Left lung (tissue), 14 donors: ENCODE measurements at places on chromosomes 1 and 21. TPM values are rescaled to one million over a fixed set of nuclear protein-coding genes. Genes with fewer than 3 reads are reported as not detected.

The MAB21L3 gene
- polyA plus RNA-seq = not detected

The DIRAS3 gene
- 2.2 TPM for polyA plus RNA-seq

The OR6N1 gene
- not detected for polyA plus RNA-seq

The TRABD2B gene
- polyA plus RNA-seq = 3.2 TPM

The TIAM1 gene
- polyA plus RNA-seq = 55.8 TPM

The TSSK3 gene
- polyA plus RNA-seq = 6.6 TPM

The PTPRU gene
- polyA plus RNA-seq = 16.2 TPM

The VANGL2 gene
- polyA plus RNA-seq = 35.6 TPM

The CELA2B gene
- polyA plus RNA-seq = 1.5 TPM

The RPE65 gene
- polyA plus RNA-seq = 0.33 TPM

The SH2D2A gene
- polyA plus RNA-seq = 0.62 TPM

The BLZF1 gene
- polyA plus RNA-seq = 27.1 TPM

GRCh38 chr1:10762153-10762523 is 34.3 kb downstream of the CASZ1 start:
- DNase-seq = peak; percentile 24

- no peak for DNase-seq
Observed at GRCh38 chr1:156281281-156281680, 1.3 kb downstream of the SMG5 start.

DNA sequence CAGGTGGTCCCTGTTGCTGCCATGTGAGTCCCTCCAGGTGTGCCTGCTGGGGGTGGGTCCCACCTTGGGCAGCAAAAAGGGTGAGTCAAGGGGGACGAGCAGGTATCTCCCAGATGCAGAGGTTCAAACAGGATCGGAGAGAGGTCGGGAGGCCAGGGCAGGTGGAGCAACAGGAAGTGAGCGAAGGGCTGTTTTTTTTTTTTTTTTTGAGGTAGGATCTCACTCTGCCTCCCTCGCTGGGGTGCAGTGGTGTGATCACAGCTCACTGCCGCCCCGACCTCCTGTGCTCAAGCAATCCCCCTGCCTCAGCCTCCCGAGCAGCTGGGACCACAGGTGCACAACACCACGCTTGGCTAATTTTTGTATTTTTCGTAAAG is 39.4 kb downstream of the SLC2A7 start:
- DNase-seq = no peak

GRCh38 chr1:89831462-89832120 is 10.8 kb downstream of the LRRC8D start:
- no peak for DNase-seq

DNA sequence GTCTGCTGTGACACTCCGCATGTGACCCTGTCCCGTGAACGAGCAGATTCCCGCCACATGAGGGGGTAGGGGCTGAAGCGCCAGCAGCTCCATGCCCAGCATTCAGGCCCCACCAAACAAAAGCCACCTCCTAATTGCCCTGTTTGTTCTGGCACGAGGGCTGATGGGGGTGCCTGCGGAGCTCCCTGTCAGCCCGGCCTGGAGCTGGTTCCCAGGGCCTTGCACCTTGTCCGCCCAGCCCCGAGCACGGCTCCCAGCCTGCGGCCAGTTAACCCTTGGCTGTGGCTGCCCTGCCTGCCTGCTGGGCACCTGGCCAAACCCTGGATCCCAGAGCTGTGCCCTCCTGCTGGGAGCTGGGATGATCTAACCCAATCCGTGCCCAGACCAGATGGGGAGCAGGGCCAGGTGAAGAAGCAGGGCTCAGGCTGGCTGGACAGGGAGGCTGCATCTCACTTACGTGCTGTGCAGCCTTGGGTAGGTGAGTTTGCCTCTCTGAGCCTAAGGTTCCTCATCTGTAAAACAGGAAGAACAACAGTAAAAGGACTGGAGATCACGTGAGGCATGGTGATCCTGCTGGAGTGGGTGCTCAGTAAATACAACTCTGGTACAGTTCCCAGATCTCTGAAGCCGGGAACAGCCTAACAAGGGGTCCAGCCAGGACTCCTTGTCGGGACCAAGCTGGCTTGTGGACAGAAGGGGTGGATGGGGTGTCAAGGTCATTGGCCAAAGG is 110.9 kb upstream of the IFFO2 start:
- no peak for DNase-seq

GRCh38 chr1:156054500-156055280 is at the start of gene LAMTOR2:
Gene LAMTOR2, plus strand, starts transcription at chr1:156054782. Its CDS starts 108 bp downstream, at chr1:156054890.
- DNase-seq = peak; percentile 98

GRCh38 chr1:37850352-37850955 is 8.9 kb downstream of the MTF1 start:
- DNase-seq = no peak

GRCh38 chr1:186689907-186690306 is 9.7 kb upstream of the PTGS2 start:
- DNase-seq = no peak

DNA sequence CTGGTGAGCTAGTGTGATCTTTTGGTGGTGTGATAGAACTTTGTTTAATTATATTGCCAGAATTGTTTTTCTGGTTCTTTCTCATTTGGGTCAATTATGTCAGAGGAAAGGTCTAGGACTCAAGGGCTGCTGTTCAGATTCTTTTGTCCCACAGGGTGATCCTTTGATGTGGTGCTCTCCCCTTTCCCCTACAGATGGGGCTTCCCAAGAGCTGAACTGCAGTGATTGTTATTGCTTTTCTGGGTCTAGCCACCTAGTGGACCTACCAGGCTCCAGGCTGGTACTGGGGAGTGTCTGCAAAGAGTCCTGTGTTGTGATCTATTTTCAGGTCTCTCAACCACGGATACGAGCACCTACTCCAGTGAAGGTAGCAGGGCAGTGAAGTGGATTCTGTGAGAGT is 25.9 kb upstream of the CD84 start:
- no peak for DNase-seq

GRCh38 chr1:29392486-29393450 is 156.4 kb downstream of the PTPRU start:
- DNase-seq = no peak

DNA sequence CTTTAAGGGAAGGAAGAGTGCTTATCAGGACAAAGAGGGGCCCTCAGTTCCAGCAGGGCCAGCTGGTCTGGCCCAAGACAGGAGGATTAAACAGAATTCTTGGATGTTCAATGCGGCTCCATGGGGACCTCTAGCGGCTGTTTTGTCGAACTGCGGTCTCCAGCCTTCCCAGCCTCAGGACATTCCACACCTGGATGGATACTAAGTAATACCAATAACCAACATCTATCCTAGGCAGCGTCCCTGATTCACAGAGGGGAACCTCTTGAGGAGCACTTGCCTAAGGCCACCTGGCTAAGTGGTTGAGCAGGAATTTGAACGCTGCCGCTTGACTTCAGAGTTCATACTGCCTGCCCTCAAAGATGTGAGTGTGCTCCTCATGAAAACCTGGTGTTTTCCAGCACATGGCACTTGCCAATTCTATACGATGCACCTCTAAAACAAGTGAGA is 15.5 kb upstream of the CD247 start:
- DNase-seq = peak; percentile 75

GRCh38 chr1:200128944-200129879 is 101.7 kb downstream of the NR5A2 start:
- DNase-seq = no peak

DNA sequence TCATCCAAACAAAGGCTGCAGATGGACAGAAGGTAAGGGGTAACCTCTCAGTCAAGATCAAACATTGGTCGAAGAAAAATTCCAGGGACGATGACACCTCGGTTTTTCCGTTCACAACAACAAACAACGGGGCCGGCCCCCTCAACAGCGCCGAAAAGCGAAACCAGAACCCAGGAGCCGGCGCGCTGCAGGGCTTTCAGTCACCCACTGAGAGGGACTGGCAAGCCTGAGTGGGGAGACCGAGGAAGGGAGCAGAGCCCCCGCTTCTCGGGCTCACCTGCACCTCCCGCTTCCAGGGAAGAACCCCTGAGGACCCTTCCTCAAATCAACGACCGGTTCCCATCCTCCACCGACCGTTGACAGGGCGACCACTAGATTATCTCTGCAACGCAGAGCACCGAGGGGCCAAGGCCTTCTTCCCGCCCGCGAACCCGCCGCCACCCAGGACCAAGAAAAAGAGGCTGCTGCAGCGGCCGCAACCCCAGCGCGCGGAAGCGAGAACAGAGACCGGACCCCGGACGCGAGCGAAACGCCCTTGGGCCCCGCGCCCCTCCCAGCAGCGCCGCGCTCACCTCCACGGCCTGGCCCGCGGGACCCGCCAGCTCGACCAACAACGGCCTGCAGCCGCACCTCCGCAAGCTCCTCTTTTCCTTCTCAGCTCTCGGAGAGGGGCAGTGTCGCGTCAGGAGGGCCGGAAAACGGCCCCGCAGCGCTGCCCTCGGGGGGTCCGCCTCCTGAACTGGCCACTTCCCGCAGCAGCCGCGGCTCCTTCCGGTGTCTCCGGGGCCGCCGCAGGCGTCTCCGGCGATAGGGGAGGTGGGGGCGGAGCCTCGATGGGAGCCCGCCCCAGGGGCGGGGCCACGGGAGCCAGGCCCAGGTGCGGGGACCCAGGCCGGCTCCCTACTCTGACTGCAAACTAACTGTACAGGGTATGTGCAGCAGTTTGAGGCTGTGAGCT is at the start of gene USP33:
Gene USP33 (minus strand): TSS at position 782 of the 958 bp plus-strand sequence. CDS start 18,155 bp downstream, outside the sequence.
- DNase-seq = peak; percentile 94

DNA sequence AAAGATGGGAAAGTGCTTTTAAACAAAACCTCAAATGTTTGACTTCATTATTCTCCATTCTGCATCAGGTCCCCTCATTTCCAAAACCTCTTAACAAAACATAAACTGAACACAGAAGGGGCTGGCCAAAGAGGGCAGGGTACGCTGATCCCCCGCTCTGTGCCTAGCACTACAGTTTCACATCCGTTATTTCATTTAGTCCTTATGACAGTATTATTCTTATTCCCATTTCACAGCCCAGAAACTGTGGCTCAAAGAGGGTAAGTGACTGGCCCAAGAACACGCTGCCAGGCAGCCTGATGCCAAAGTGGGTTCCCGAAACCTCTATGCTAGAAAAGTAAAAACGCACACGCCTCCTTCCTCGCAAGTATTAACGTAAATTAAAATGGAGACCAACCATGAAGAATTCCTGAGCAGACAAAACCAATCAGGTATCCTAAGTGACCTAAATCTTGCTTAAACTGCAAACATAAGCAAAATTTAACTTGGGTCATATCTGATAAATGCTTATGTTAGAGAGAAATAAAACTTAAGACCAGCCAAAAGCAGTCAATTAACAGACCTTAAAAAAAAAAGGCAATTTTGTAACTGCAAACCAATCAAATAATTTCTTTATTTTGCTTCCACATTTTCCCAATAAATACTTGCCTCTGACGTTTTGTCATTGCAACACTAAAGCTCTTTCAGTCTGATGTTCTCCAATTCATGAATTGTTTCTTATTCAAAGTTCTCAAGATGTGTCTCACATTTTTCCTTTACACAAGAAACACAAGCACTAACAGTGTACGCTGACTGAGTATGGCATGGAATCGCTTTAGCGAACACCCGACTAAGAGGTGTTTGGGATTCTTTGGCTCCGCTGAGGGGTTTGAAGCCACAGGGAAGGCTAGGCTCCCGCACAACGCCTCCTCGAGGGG is 653 bp downstream of the CASP9 start:
- DNase-seq = no peak

- no peak for DNase-seq
Observed at GRCh38 chr1:74771913-74772515, 39.1 kb downstream of the TYW3 start.

GRCh38 chr1:237012788-237013383 is 8.6 kb upstream of the MT1HL1 start:
- no peak for DNase-seq

DNA sequence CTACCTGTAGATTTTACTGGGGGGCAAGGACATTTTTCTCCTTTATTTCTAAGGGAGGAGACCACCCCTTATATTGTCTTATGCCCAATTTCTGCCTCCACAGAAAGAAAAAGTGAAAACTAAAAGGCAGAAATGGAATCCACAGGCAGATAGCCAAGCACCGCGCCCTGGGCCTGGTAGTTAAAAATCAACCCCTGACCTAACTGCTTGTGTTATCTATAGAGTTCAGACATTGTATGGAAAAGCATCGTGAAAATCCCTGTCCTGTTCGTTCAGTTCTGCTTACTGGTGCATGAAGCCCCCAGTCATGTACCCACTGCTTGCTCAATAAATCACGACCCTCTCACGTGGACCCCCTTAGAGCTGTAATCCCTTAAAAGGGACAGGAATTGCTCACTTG is 33.7 kb upstream of the IL6R start:
- DNase-seq = no peak

DNA sequence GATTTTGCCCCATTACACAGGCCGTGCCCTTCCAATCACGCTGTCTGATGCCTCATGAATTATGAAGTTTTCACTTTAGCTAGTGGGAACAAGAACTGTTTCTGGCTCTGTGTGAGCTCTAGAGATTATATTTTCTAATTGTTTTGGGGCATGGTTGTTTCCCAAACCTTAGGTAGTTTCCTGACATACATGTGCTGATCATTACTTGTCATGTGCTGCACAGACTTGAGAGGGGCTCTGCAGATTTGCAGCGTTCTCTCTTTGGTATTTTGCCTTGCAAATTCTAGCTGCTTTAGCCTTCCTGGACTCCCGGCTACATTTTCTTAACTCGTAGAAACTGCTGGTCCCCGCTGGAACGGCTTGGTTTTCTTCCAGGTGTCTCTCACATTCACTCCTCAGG is 142.1 kb upstream of the IVNS1ABP start:
- no peak for DNase-seq

DNA sequence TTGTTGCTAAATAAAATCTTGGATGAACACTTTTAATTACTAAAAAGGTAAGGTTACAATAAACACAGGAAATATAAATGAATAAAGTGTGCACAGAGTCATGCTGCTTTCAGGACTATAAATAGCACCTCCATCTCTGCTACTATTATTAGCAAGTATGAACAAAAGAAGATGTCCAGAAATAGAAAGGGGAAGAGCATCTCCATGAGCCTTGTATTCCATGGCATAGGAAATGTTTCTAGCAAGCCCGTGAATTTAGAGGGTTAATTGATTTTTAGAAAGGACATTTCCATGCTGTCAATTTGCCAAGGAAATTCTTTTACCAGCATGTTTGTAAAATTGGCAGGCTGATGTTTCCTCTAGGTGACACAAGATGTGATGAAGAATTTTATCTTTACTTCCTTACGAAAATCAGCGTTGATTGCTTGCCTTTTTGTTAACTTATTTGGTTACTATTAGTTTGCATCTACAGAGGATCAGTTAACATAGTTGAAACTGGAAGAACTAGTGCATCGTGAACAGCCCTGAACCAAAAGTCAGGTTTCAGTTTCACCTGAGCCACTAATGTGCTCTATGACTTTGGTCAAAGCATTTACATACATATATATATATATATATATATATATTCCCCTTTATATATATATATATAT is 45.3 kb downstream of the NR5A2 start:
- no peak for DNase-seq

GRCh38 chr1:39707506-39707905 is 16.3 kb upstream of the HPCAL4 start:
- no peak for DNase-seq

DNA sequence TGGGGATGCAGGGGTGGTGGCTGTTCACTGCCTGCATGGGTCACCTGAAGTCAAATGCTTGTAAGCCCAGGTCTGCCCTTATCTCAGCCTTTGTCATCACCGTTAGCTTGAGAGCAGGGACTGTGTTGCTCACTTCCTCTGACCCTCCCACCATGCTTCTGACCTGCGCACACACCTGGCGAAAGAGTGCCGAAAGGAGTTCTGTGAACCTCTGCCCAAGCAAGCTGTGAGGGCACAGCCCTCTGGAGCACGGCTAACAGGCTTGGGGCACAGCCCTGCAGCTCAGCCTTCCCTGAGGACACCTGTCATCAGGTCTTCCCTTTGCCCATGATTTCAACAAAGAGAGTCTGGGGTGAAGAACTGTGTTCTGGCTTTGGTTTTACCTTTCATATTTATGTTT is 93.8 kb downstream of the SUSD4 start:
- DNase-seq = no peak

GRCh38 chr21:31986035-31986856 is 113.4 kb downstream of the HUNK start:
- DNase-seq = no peak

GRCh38 chr1:1219341-1219740 is 5.4 kb upstream of the TNFRSF4 start:
- DNase-seq = no peak
